ENCODE measurements at places on chromosomes 4 and X.

DNA sequence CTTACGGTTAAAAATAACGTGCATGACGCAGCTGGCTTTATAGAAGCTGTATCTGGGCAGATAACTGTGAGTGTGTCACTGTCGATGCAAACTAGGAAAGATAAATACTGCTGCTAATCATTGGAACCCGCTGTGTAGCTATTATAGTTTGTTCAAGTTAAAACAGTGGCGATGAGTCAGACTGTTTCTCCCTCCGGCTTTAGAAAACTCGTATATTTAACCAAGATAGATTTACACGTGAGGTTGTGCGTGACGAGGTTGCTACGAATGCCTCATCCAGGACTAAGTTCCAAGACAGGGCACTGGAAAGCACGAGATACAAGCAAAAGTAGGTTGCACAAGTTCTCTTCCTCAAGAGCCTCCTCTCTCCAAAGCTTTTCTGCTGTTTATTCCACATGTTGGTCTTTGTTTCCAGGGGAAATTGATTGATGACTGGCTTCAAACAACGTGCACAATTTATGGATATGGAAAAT is 270.7 kb downstream of the FBXW7 start:
- DNase-seq, result no peak

- DNase-seq, result no peak
These were observed 105.5 kb upstream of the DDIT4L start for GRCh38 chr4:100295792-100296191.

DNA sequence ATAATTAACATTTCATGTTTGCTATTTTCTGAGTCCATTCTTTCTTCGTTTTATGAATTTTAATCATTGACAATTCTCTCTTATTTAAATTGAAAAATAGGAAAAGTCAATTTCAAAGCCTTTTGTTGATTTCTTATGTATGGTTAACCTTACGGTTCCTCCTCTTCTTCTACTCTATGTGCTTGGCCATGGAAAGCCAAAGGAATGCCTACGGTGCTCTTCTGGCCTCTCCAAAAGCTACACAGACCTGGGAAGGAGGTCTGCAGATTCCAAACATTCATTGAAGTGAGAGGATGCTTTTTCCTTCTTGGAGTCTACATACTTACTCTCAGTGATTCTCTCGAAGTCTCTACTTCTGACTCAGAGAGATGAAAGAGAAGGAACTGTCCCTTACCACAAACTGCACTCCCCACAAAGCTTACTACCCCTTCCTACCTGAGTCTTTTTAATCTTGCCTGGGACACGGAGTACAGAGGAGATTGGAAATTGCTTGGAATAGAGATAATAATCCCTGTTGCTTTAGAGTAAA is 863.1 kb upstream of the FTHL17 start:
- DNase-seq, result no peak

- DNase-seq, result no peak
These were observed 33.3 kb upstream of the MAML3 start for GRCh38 chr4:140187316-140187695.

GRCh38 chr4:168923526-168924194 is 86.4 kb downstream of the CBR4 start:
- DNase-seq, result no peak

DNA sequence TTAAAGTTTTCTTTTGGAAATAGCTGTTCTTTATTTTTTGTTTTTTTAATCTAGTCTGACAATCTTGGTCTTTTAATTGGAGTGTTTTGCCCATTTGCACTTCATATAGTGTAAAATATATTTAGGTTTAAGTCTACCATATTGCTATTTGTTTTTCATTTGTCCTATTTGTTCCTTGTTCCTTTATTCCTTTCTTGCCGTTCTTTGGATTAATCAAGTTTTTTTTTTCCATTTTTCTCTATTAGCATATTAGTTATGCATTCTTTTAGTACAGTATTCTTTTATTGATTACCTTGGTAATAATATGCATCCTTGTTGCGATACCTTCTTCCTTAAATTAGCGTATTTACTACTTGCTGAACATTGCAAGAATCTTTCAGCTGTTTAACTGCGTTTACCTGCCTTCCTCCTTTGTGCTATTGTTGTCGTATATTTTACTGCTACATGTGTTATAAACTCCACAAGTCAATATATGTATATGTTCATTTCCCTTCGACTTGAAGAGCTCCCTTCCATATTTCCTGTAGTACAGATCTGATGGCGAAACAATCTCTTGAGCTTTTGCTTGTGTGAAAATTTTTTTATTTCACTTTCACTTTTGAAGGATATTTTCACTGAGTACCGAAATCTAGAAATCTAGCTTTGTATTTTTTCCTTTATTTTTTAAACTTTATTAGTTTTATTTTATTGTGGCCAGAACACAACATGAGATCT is 23.9 kb upstream of the RNF212 start:
- no peak for DNase-seq

DNA sequence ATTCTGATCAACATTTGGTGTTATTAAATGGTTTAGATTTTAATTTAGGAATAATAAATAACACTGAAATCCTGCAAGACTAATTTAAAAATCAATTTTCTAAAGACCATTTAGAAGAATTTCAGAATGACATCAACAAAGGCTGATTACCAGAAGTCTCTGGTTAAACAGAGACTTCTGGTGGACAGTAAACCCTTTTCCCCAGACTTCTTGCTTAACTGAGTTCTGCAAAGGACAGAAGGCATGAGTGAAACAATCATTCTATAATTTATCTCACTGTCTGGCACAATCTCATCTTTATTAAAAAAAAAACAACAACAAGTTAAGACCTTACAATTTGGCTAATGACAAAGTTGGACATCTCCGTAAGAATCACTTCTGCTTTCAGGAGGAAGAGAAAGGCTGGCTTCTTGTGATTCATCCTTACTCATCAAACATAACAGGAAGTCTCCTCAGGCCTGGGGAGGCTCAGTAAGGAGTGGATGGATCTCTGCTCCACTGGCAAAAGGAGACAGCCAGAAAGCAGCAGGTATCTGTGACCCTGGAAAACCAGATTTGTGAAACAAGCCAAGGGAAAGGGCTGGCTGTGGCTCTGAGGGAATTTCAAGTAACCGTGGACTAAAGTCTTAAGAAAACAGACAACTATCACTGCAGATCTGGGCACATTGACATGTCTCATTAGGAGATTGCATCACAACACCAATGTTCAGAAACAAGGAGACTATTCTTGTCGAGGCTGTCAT is 908 bp upstream of the TLR6 start:
- DNase-seq, result no peak

GRCh38 chr4:110944501-110944900 is 321.6 kb upstream of the PITX2 start:
- no peak for DNase-seq
